G401 (cell line): ENCODE measurements at places on chromosomes 7 and 10.

DNA sequence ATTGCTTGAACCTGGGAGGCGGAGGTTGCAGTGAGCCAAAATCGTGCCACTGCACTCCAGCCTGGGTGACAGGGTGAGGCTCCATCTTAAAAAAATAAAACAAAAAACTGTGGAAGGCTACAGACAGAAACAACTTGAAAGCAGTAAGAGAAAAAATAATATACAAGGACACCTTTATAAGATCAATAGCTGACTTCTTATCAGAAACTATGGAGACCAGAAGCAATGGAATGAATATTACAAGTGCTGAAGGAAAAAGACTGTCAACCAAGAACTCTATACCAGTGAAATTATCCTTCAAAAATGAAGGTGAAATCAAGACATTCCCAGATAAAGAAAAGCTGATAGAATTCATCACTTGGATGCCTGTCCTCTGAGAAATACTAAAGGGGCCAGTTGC lies 49.0 kb downstream of the RBAK start:
- no peak for DNase-seq

- DNase-seq, result no peak
These were observed 205.8 kb downstream of the CCSER2 start for GRCh38 chr10:84534168-84534567.

DNA sequence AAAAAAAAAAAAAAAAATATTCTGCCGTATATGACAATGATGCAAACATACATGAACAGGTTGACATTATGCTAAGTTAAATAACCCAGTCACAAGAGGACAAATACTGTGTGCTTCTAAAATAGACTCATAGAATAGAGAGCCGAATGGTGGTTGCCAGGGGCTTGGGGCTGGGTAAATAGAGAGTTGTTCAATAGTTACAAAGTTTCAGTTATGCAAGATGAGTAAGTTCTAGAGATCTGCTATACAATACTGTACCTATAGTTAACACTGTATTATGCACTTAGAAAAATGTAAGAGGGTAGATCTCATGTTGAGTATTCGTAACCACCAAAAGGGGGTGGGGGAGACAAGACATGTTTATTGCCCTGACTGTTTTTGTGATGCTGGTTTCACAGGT lies 77.1 kb upstream of the GNAI1 start:
- DNase-seq, result no peak

DNA sequence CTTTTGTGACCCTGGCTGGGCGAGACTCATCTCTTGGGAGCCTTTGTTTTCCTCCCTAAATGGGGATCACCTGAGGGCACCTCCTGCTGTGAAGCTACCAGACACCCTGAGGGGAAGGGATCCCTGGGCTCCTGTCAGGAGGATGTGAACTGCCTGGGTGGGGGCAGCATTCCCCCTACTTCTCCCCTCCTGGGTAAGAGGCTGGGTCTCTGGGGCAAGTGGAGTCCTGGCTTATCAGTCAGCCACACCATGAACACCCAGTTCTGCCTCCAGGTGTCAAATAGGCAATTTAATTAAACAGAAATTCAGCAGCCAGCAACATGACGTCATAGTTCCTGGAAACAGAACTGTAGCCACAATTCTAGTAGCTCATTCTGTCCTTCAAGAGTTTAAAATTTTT lies 97.7 kb upstream of the RET start:
- DNase-seq, result no peak

DNA sequence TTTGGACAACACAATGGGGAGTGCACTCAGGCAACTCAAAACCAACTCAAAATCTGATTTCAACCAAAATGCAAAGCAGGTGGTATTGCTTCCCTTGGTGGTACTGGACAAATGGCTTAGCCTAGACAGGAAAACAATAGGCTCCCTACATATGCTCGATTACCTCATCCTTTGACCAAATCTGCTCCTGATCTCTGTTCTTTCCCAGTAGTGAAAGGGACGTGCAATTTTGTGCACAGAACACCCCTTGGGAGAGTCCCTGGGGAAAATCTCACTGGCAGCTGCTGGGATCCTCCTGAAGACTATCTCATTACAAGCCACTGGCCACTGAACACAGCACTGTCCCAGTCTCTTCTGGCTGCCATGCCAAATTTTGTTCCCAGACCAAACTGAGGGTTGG lies 149.2 kb upstream of the VSTM2A start:
- no peak for DNase-seq

DNA sequence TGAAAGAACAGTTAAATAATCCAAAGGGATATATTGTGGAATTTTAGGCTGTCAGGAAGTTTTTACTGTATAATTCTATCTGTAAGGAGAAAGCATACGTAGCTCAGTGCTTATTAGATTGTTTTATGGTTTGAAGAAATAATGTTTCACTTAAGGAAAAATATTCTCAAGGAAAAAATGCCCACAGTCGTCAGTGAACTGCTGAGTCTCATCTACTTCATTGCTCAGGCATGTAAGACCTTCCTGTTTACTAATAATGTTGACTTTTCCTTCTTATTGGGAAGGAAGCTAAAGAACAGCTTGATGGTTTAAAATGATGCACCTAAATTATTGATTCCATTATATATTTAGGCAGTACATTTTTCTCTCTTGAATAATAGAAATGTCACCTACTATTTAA lies 304.2 kb downstream of the SDK1 start:
- DNase-seq, result no peak

DNA sequence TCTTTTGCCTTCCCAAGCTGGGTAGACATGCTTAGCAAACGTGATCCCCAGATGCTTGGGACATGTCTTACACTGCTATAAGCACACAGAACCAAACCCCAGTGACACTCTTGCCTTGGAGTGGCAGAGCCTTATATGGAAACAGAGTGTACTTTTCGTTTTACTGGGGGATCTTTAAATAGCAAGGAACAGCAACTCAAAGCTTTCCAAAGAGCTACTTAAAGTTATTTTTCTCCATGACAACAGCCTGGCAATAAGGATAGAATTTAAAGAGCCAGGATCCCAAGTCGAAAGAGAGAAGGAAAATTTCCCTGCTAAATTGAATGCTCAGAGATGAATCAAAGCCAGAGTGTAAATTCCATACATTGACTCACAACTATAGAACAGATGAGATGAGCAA lies 67.8 kb downstream of the ZNF365 start:
- no peak for DNase-seq
